ENCODE measurements at places on chromosomes 11 and 22.

- DNase-seq: no peak
These were observed 270.0 kb downstream of the SOX6 start for GRCh38 chr11:16086229-16086819.

- no peak for DNase-seq
These were observed 27.8 kb downstream of the WEE1 start for GRCh38 chr11:9601037-9601875.

GRCh38 chr22:44916281-44917231 lies 93.2 kb downstream of the PHF21B start:
- no peak for DNase-seq

GRCh38 chr11:4699697-4700435 lies 2.2 kb upstream of the OR51E2 start:
- no peak for DNase-seq

GRCh38 chr11:103736315-103737036 lies 300.0 kb upstream of the DDI1 start:
- DNase-seq: no peak

DNA sequence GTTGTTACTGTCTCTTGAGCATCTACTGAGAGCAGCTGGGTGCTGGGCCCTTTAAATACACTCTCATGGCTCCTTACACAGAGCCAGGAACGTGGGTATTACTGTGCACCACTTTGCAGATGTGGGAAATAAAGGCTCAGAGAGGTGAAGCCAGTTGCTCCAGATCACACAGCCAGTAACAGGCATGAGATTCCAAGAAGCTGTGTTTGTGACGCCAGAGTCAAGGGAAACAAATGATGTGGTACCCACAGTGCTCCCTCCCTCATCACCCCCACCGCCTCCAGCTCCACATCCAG lies 1.4 kb upstream of the PRDM11 start:
- no peak for DNase-seq

Measured in heart left ventricle (tissue), 16 donors.